ENCODE measurements at places on chromosomes 1 and 21.

GRCh38 chr1:204241050-204241449, 27.3 kb upstream of the GOLT1A start:
- H3K27me3 ChIP-seq, result no peaks in the 10 kb centered on the region
- H3K4me1 ChIP-seq, result no peaks in the 10 kb centered on the region
- H3K27ac ChIP-seq, result no peak overlapping the region
- no peak for DNase-seq
- no peak overlapping the region for H3K4me3 ChIP-seq
- no peaks in the 10 kb centered on the region for H3K36me3 ChIP-seq

DNA sequence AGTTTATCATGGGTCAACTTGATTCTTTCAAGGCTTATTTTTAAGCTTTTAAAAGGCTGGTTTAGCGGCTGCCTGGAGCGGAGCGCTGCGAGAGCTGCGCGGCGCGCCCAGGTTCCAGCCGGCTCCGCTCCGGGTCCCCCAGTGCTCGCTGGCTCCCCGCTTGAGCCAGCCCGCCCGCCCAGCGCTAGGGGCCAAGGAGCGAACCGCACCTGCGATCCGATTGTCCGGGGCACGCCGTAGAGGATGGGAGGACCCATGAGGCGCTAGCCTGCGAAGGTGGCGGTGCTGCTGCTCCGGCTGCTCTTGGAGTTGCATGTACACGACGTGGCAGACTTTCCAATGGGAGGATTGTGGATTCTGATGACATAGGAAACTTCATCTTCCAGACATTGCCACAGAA, 9.9 kb upstream of the CFHR4 start:
- no peaks in the 10 kb centered on the region for H3K36me3 ChIP-seq
- H3K4me3 ChIP-seq, result no peak overlapping the region
- no peaks in the 10 kb centered on the region for H3K27me3 ChIP-seq

DNA sequence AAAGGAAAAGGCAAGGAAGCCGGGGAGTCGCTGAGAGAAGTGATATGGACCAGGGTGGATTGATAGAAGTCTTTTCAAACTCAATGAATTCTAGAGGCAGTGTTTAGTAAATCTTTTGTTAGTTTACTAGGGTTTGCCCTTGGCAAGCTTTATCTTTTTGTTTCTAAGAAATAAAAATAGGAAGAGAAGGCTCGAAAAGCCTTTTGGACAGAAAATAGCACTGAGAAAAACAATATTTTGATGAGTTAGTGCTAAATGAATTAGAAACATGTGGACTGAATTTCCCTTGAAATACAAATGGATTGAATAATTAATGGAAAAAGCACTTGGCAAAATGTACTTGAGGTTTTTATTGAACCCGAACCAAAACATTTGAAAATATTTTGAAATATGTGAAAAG, 121.8 kb upstream of the SPAG17 start:
- no peaks in the 10 kb centered on the region for H3K36me3 ChIP-seq
- H3K27me3 ChIP-seq, result no peaks in the 10 kb centered on the region
- no peak overlapping the region for H3K27ac ChIP-seq
- no peaks in the 10 kb centered on the region for H3K4me1 ChIP-seq
- no peak overlapping the region for H3K4me3 ChIP-seq

- no peak overlapping the region for H3K27ac ChIP-seq
- H3K4me3 ChIP-seq, result no peak overlapping the region
- H3K36me3 ChIP-seq, result no peaks in the 10 kb centered on the region
- DNase-seq, result no peak
- H3K27me3 ChIP-seq, result peaks cover 36% of the 10 kb centered on the region
These were observed 31.1 kb upstream of the PEX10 start for GRCh38 chr1:2443277-2444137.

GRCh38 chr1:217133092-217133491, 409.9 kb upstream of the ESRRG start:
- no peaks in the 10 kb centered on the region for H3K36me3 ChIP-seq
- H3K4me3 ChIP-seq, result no peak overlapping the region
- H3K27ac ChIP-seq, result no peak overlapping the region

DNA sequence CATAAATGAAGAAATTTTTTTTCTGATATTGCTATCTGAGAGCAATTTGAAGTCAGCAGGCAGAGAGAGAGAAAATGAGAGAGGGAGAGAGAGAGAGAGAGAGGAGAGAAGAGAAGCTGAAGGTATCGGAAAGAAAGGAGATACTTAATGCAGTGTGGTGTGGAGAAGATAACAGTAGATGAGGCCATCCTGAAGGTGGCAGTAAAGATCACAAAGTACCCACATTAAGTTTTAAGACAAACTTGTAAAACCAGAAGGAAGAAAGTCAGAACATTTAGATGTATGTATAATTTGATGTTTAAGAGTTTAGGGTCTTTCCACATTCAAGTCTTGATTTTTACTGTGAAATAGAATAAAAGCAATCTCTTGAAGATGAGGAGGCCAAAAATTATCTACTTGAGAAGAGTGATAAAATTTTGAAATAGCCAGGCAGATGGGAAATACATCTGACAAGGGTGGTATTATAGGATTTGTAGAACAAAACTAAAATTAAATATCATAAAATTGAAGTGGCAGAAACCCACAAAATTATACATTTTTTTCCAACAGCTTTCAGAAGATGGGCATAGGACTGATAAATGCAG, 1753.4 kb downstream of the MRPL39 start:
- no peaks in the 10 kb centered on the region for H3K4me1 ChIP-seq
- H3K27me3 ChIP-seq, result no peaks in the 10 kb centered on the region
- no peak overlapping the region for H3K27ac ChIP-seq
- H3K36me3 ChIP-seq, result no peaks in the 10 kb centered on the region
- no peak for DNase-seq
